ENCODE measurements at places on chromosomes 5 and 9.

DNA sequence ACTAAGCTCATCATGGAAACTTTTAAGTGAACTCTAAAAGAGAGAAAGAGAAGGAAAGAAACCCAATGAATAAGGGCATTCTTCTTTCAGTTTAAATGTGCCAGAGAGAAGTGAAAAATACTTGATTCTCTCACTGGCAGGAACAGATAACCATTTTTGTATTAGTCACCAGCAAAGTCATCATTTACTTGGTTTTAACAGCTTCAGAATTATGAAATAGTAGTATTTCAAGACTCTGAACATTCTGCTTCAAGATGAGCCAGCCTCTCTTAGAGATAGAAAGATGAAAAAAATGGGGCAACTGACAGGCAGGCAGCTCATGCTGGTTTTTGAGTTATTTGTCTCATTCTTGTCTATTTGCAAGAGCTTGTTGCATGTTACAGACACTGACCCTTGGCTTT is 103.5 kb downstream of the GCNT1 start:
- no peak for DNase-seq

- no peak for DNase-seq
Measured at GRCh38 chr5:89097103-89097502, 214.1 kb upstream of the MEF2C start.

DNA sequence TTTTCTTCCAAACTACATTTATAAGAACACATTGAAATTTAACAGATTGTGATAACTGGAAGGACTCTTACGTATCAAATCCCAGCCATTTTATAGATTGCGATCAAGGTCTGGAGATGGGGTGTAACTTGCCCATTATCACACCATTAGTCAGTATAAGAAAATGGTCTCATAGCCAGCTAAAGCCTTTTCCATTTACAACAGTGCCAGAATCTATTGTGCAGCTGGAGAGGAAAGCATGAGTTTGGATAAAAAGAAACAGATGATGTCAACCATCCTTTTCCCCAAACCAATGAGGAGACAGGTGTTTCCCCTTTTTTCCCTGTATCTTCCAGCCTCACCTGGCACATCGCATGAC is 658.8 kb downstream of the ACTL7B start:
- no peak for DNase-seq

- DNase-seq, result no peak
Measured at GRCh38 chr5:141623611-141624010, 4.8 kb upstream of the DIAPH1 start.

GRCh38 chr9:133516961-133517350 is 7.8 kb downstream of the MYMK start:
- no peak for DNase-seq
